Lung microvascular endothelial cell (primary cell): ENCODE measurements at places on chromosomes 2 and 18. TPM values are rescaled to one million over a fixed set of nuclear protein-coding genes. Genes with fewer than 3 reads are reported as not detected.

METTL5 gene
- total RNA-seq, result 24.2 and 32.0 TPM in 2 replicates

CERKL gene
- total RNA-seq, result not detected in 2 replicates

SERPINB13 gene
- not detected in 2 replicates for total RNA-seq

CRYBA2 gene
- total RNA-seq, result not detected in 2 replicates

CCL20 gene
- total RNA-seq, result 0.60 and 2.8 TPM in 2 replicates

UPP2 gene
- not detected in 2 replicates for total RNA-seq

ANKRD12 gene
- 11.1 and 35.5 TPM in 2 replicates for total RNA-seq

FBLN7 gene
- total RNA-seq, result 0.87 and 2.2 TPM in 2 replicates

KCNIP3 gene
- total RNA-seq, result under 0.01 TPM in 1 of 2 replicates, not detected in the other

GALNT3 gene
- total RNA-seq, result under 0.01 TPM in 2 replicates

UGT1A10 gene
- not detected in 2 replicates for total RNA-seq

GALR1 gene
- total RNA-seq, result not detected in 2 replicates

SERPINB3 gene
- total RNA-seq, result not detected in 2 replicates

CKAP2L gene
- total RNA-seq, result 0.60 and 2.0 TPM in 2 replicates

DPYSL5 gene
- not detected in 2 replicates for total RNA-seq

ELOA2 gene
- not detected in 2 replicates for total RNA-seq
